ENCODE measurements at places on chromosomes 16 and 17. TPM values are rescaled to one million over a fixed set of nuclear protein-coding genes. Genes with fewer than 3 reads are reported as not detected.

DNA sequence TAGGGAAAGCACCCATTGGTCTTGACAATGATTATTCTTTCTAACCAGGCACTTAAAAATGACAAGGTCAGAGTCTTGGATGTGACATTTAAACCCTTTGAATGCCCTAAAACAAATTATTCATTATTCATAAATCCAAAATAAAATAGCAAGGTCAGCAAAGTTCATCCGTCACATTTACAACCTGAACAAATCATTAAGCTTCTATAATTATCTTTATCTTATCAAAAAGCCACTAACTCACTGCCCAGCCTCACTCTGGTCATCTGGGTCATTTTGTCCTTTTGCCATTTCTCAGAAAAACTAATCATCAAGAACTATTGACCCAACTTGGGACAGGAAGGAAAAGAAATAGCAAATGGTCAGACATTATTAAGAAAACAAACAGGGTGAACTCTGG is 507.3 kb upstream of the CDH8 start:
- H3K27ac ChIP-seq = no peak overlapping the region
- H3K4me1 ChIP-seq = no peaks in the 10 kb centered on the region
- no peaks in the 10 kb centered on the region for H3K27me3 ChIP-seq
- H3K4me3 ChIP-seq = no peak overlapping the region

DNA sequence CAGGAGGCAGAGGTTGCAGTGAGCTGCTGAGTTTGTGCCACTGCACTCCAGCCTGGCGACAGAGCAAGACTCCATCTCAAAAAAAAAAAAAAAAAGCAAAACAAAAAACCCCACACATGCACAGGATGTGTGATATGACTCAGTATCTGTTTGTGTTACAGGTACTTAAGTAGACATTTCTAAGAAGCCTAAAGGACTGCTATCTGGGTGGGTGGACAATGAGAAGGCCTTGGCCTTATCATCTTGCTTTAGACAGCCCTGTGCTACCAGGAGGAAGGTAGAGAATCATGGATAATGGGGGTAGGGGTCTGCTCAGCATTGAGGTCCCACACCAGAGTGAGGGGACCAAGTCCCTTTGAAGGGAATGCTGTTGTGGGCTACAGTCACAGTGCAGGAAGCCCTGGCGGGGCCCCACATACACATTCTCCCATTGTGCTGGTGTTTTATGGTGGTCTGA is 26.7 kb downstream of the PLD6 start:
- peak; percentile 49 for DNase-seq
- peaks cover 78% of the 10 kb centered on the region for H3K36me3 ChIP-seq
- peaks cover 94% of the 10 kb centered on the region for H3K4me1 ChIP-seq
- peak overlapping the region; percentile 97 for H3K27ac ChIP-seq
- H3K27me3 ChIP-seq = no peaks in the 10 kb centered on the region

DNA sequence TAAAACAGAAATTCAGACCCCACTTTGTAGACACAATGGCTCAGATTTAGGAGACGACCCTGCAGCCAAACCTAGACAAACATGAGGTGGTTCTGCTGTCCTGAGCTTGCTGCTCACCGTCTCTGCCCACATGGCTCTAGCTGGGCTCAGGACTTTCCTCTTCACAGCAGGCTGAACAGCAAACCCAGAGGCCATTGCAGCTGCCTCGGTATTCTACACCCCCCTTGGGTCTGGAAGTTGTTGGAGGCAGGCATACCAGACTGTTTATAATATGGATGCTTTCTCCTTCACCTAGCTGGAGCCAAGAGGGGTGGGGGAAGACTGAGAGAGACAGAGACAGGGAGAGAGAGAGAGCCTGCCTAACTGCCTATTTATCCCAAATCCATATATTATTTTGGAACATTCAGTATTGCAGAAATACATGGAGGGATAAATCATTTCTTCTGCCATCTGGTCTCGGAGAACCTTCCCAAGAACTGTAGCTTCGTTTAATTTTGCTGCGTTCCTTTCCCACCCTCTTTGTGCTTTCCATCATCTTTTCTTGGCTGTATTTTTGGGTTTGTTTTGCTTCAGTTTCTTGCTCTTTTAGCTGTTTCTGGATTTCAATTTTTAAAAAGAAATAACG is 628.2 kb upstream of the RBFOX1 start:
- no peak for DNase-seq
- no peak overlapping the region for H3K27ac ChIP-seq
- H3K27me3 ChIP-seq = no peaks in the 10 kb centered on the region
- H3K4me3 ChIP-seq = no peak overlapping the region

DNA sequence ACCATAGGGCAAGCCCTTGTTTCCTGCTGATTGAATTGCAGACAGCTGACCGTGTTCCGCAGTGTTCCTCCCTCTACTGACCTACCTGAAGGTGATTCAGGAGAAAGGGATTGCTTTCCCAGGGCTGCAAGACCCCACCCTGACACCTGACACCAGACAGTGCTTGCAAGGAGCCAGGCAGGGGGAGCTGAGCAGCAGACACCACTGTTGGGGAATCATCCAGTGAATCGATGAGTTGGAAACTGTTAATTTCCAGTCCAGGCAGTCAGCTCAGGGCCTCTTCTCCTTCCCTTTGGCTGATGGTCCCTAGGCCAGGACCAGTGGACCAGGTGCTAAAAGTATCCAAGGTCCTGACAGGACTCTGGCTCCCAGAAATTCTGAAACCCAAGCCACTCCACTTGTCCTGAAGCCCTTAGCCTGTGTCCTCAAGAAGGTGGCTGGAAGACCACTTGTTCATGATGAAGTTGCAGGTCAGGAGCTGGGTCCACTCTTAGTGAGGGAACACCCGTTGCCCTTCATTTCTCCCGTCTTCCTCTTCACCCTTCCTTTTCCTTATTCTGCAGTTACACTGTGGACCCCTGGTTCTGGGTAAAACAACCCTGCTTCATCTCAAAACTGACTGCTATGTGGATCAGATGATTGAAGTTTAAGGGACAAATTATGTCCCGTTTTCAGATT is 9.5 kb upstream of the UNK start:
- no peak overlapping the region for H3K4me3 ChIP-seq
- peaks cover 30% of the 10 kb centered on the region for H3K4me1 ChIP-seq
- DNase-seq = no peak

- peaks cover 9% of the 10 kb centered on the region for H3K36me3 ChIP-seq
- H3K4me3 ChIP-seq = peak overlapping the region; percentile 20
- DNase-seq = no peak
- H3K27me3 ChIP-seq = no peaks in the 10 kb centered on the region
- H3K4me1 ChIP-seq = peaks cover 25% of the 10 kb centered on the region
- peak overlapping the region; percentile 66 for H3K27ac ChIP-seq
These were observed 2.6 kb downstream of the TRIM65 start for GRCh38 chr17:75894049-75894733.

DNA sequence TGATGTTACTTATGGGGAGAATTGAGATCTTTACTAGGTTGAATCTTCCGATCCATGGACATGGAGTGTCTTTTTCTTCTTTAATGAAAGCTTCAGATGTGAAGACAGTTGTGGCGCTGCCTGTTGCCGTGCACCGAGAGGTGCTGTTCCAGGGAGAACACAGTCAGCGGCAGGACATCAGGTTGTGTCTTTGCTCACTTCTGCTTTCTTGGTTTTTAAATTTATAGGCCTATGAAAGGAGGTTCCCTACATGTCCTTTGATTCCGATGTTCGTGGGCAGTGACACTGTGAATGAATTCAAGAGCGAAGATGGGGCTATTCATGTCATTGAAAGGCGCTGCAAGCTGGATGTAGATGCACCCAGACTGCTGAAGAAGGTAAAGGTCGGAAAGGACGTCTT is 49.8 kb downstream of the SEC14L1 start:
- no peaks in the 10 kb centered on the region for H3K27me3 ChIP-seq
- DNase-seq = no peak
- no peak overlapping the region for H3K4me3 ChIP-seq

FBXW10 gene
- total RNA-seq = not detected

EVPLL gene
- total RNA-seq = not detected

KRTAP4-4 gene
- total RNA-seq = not detected

GRCh38 chr17:79938336-79939093 is 97.2 kb downstream of the TBC1D16 start:
- H3K27ac ChIP-seq = no peak overlapping the region
- no peak for DNase-seq

IRX3 gene
- not detected for total RNA-seq

PNMT gene
- total RNA-seq = 0.19 TPM

KRT31 gene
- total RNA-seq = not detected

DNA sequence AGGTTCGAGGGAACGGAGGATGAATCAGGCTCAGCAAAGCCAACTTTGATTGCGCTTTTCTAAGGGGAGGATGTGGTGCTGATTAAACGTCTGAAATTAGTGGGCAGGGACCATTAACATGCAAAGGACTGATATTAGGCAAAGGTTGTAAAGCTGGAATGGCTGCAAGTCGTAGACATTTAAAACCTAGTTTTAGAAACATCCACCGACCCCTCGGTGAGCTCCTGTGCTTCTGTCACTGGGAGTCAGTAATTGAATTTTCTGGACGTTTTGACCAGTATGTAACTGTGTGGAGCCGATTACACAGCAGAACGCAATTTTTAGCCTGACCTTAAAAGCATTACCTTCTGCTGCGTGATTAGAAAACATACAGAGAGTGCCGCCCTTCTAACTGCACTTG is 220.6 kb upstream of the HSBP1 start:
- H3K36me3 ChIP-seq = no peaks in the 10 kb centered on the region
- no peaks in the 10 kb centered on the region for H3K4me1 ChIP-seq
- no peak for DNase-seq
- no peak overlapping the region for H3K4me3 ChIP-seq

GRCh38 chr17:4934173-4934979 is 2.3 kb downstream of the GP1BA start:
- H3K4me3 ChIP-seq = no peak overlapping the region
- H3K36me3 ChIP-seq = peaks cover 44% of the 10 kb centered on the region
- no peaks in the 10 kb centered on the region for H3K27me3 ChIP-seq
- no peak for DNase-seq
- H3K27ac ChIP-seq = peak overlapping the region; percentile 41

KRT36 gene
- not detected for total RNA-seq

CCDC200 gene
- total RNA-seq = not detected

Measured in activated CD4-positive, alpha-beta T cell treated with anti-CD3 and anti-CD28 coated beads, Interleukin-2, amount 10 ng/mL, durations not matched to agents 7 days and 5 days (primary cell).